ENCODE measurements at places on chromosomes 4 and X. TPM values are rescaled to one million over a fixed set of nuclear protein-coding genes. Genes with fewer than 3 reads are reported as not detected.

DNA sequence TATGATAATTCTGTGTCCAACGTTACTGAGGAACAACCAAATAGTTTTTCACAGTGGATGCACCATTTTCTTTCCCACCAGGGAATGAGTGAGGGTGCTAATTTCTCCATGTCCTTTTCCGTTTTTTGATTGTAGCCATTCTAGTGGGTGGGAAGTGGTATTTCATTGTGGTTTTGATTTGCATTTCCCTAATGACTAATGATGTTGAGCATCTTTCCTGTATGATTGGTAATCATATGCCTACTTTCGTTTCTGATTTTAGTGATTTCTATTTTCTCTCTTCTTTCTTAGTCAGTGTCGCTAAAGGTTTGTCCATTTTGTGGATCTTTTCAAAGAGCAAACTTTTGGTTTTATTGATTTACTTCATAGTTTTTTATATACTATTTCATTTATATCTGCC lies 32.1 kb upstream of the TEX13D start:
- no peak overlapping the region for H3K27ac ChIP-seq
- H3K4me1 ChIP-seq, result no peaks in the 10 kb centered on the region

The SAP30 gene
- 1.3 TPM for polyA plus RNA-seq

The S100G gene
- not detected for polyA plus RNA-seq

GRCh38 chr4:54230484-54231418 lies 1.7 kb downstream of the PDGFRA start:
- DNase-seq, result no peak
- peak overlapping the region; percentile 29 for H3K4me3 ChIP-seq
- peaks cover 67% of the 10 kb centered on the region for H3K4me1 ChIP-seq

- H3K4me1 ChIP-seq, result no peaks in the 10 kb centered on the region
- H3K4me3 ChIP-seq, result no peak overlapping the region
- no peaks in the 10 kb centered on the region for H3K36me3 ChIP-seq
- DNase-seq, result no peak
Observed at GRCh38 chrX:129347291-129347690, 176.0 kb downstream of the SMARCA1 start.

DNA sequence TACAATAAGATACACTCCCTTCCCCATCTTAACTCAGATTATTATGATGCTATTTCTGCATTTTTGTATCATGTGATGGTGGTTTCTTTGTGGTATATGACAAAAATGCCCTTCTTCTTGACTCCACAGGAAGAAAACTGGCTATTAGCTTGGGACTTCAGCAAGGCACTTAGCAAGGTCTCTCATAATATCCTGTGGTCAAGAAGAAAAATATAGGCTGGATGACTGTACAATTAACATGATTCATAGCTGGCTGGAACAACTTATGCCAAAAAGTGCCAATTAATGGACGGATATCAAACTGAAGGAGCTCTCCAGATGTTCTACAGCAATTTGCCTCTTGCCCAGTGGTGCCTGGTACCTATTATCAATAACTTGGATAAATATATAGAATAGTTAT lies 2.3 kb upstream of the MID1IP1 start:
- H3K27me3 ChIP-seq, result no peaks in the 10 kb centered on the region
- no peak overlapping the region for H3K27ac ChIP-seq
- no peak overlapping the region for H3K4me3 ChIP-seq
- H3K4me1 ChIP-seq, result peaks cover 5% of the 10 kb centered on the region

The CXCL6 gene
- polyA plus RNA-seq, result 3.0 TPM

- H3K4me3 ChIP-seq, result no peak overlapping the region
- H3K4me1 ChIP-seq, result no peaks in the 10 kb centered on the region
- no peaks in the 10 kb centered on the region for H3K27me3 ChIP-seq
Observed at GRCh38 chrX:145727476-145727875, 90.2 kb upstream of the SLITRK2 start.

DNA sequence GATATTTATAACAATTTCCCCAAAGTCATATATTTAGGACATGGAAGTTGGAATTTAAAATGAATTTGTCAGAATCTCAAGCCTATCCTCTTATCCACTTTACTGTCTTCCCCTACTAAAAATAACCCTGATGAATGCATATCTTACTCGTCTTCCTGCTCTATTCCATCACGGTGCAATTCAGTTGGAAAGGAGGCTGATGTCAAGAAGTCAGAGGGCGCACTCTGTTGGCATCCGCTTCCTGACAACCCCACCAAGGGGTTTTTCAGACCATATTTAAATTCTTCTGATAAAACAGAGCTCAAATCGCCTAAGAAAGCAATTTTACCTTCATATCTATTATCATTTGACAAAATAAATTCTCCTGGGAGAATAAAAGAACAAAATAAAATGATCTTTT lies 233.5 kb downstream of the ARHGAP24 start:
- DNase-seq, result no peak
- H3K4me3 ChIP-seq, result no peak overlapping the region
- no peaks in the 10 kb centered on the region for H3K4me1 ChIP-seq
- H3K36me3 ChIP-seq, result no peaks in the 10 kb centered on the region
- no peaks in the 10 kb centered on the region for H3K27me3 ChIP-seq
- no peak overlapping the region for H3K27ac ChIP-seq

- H3K27me3 ChIP-seq, result no peaks in the 10 kb centered on the region
- no peaks in the 10 kb centered on the region for H3K4me1 ChIP-seq
- H3K4me3 ChIP-seq, result no peak overlapping the region
- H3K27ac ChIP-seq, result no peak overlapping the region
Observed at GRCh38 chrX:49986058-49986457, 63.7 kb downstream of the CLCN5 start.

The SOX3 gene
- polyA plus RNA-seq, result not detected

DNA sequence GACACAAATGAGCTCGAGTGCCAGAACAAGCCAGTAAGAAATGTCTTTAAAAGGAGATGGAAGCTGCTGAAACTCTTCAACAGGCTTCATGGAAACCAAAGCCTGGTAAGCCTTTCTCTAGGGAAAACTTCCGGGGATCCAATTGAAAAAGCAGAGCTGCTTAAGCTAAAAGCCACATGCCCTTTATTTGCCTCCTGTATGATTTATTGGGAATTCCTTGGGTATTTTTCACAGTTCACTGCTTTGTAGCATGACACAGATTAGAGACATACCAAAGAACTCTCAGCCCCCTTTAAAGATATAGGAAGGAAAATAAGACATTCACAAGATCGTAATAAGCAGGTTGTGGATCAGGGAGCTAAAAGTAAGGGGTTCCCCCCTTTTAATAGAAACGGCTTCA lies 6.5 kb upstream of the ARHGAP6 start:
- DNase-seq, result no peak
- no peaks in the 10 kb centered on the region for H3K36me3 ChIP-seq
- H3K4me3 ChIP-seq, result no peak overlapping the region
- H3K27me3 ChIP-seq, result no peaks in the 10 kb centered on the region

DNA sequence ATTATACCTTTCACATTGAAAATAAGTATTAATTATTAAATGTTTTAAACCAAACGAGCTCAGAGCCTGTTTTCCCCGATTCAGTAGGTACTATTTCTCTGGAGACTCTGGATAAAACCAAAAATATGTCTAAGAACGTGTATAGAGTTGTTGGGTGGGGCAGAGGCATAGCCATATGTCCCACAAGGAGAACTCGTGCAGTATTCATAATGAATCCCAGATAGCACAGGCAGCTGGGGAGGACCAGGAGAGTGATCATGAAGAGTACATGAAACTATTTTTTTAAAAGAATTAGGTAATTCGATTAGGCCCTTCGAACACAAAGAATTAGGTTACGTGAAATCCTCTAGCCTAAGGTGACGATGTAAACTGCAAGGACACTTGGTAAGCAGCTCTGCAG lies 76.1 kb downstream of the CLDN22 start:
- DNase-seq, result no peak
- no peak overlapping the region for H3K27ac ChIP-seq
- H3K4me1 ChIP-seq, result peaks cover 2% of the 10 kb centered on the region
- peaks cover 14% of the 10 kb centered on the region for H3K36me3 ChIP-seq
